ENCODE measurements at places on chromosomes 6 and 20. TPM values are rescaled to one million over a fixed set of nuclear protein-coding genes. Genes with fewer than 3 reads are reported as not detected.

OTOR gene
- not detected for total RNA-seq

LIME1 gene
- total RNA-seq: 172 TPM

MLN gene
- total RNA-seq: not detected

GRCh38 chr6:159966339-159966738 lies 2.5 kb upstream of the IGF2R start:
- H3K27ac ChIP-seq: no peak overlapping the region
- H3K36me3 ChIP-seq: no peaks in the 10 kb centered on the region
- peaks cover 15% of the 10 kb centered on the region for H3K4me1 ChIP-seq
- no peak overlapping the region for H3K4me3 ChIP-seq
- H3K27me3 ChIP-seq: no peaks in the 10 kb centered on the region
- DNase-seq: no peak

DNA sequence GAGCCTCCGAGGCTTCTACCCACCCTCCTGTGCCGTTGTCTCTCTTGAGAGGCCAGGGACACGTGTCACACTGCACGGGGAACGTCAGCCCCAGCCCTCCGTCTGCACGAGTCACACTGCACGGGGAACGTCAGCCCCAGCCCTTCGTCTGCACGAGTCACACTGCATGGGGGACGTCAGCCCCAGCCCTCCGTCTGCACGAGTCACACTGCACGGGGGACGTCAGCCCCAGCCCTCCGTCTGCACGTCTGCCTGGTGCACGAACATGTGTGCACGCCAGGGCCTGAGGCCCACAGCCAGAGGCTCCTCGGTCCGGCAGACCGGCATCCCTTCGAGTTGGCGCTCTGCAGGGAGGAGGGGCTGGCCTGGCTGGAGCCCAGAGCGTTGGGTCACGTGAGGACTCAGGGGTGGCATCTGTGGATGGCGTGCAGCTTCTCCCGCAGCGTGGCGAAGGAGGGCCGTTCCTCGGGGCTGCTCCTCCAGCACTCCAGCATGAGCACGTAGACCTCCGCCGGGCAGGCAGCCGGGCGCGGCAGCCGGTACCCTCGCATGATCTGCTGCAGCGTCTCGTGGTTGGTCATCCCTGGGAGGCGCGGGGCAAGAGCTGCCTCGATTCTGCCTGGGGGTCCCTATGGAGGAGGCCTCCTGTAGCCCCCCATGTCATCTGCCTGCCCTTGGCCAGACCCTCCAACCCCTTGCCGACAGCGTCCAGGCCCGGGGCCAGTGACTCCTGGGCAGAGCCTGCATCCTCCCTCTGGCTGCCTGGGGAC lies 3.4 kb upstream of the PTK6 start:
- peaks cover 7% of the 10 kb centered on the region for H3K4me1 ChIP-seq
- no peak for DNase-seq
- H3K27me3 ChIP-seq: no peaks in the 10 kb centered on the region

DNA sequence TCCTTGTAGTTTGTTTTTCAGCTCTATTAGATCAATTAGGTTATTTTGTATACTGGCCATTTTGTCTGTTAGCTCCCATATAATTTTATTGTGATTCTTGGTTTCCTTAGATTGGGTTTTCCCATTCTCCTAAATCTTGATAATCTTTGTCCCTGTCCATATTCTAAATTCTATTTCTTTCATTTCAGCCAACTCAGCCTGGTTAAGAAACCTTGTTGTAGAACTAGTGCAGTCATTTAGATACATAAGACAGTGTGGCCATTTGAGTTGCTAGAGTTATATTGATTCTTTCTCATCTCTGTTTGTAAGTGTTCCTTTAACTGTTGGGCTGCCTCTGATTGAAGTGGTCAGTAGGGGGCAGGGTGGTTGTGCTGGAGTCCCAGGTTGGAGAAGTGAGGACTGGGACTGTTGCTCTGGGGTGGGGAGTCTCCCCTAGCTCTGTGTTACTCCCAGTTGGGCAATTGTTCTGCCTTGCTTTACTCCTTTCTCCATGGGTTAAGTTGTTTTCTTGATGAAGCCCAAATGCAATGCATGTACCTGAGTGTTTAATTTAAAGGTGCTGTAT lies 98.8 kb upstream of the NRN1 start:
- no peaks in the 10 kb centered on the region for H3K27me3 ChIP-seq
- no peaks in the 10 kb centered on the region for H3K4me1 ChIP-seq
- H3K36me3 ChIP-seq: no peaks in the 10 kb centered on the region

UBE3D gene
- total RNA-seq: 9.3 TPM

UTRN gene
- total RNA-seq: 247 TPM

RNF182 gene
- 0.18 TPM for total RNA-seq

- no peak for DNase-seq
- H3K27ac ChIP-seq: no peak overlapping the region
- no peaks in the 10 kb centered on the region for H3K27me3 ChIP-seq
Measured at GRCh38 chr6:140063021-140063399, 688.6 kb upstream of the CITED2 start.

DNA sequence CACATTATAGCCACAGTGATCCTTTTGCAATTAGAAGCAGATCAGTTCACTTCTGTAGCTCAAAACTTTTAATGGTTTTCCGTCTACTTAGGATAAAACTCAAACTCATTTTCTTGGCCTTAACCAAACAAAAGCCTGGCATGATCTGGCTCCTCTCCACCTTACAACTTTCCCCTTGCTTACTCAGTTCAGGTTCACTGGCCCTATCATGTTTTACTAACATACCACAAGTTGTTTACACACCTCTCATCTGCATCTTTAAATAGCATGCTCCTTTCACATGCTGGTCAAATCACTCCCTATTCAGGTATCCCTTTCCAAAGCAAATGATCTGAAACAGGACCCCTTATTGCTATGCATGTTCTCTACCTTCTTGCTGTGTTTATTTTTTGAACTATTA lies 191.4 kb upstream of the FAM83B start:
- no peaks in the 10 kb centered on the region for H3K4me1 ChIP-seq
- DNase-seq: no peak
- no peaks in the 10 kb centered on the region for H3K36me3 ChIP-seq
- no peak overlapping the region for H3K4me3 ChIP-seq
- no peak overlapping the region for H3K27ac ChIP-seq
- H3K27me3 ChIP-seq: no peaks in the 10 kb centered on the region

- H3K4me1 ChIP-seq: no peaks in the 10 kb centered on the region
- DNase-seq: no peak
- H3K36me3 ChIP-seq: no peaks in the 10 kb centered on the region
- H3K4me3 ChIP-seq: no peak overlapping the region
Measured at GRCh38 chr6:80477591-80477990, 371.1 kb downstream of the BCKDHB start.

DNA sequence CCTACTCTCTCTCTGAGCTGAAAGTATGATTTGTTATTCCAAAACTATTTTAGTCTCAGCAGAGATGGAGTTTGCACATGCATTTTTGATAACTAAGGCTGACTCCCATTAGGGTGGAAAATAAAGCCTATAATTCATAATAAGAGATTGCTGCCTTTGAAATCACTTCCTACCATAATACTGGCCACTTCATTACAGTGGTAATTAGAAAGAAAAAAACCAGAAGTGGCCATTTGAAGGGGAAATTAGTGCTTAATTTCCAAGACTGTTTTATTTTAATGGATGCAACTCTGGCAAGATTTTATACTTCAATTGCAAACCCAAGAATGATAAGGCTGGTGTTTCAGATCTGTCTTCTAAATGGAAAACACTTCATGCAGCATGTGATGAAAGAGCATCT lies 43.4 kb downstream of the SLC35B3 start:
- no peak for DNase-seq
- H3K4me3 ChIP-seq: no peak overlapping the region
- H3K4me1 ChIP-seq: no peaks in the 10 kb centered on the region
- no peak overlapping the region for H3K27ac ChIP-seq

- H3K4me1 ChIP-seq: peaks cover 6% of the 10 kb centered on the region
- H3K4me3 ChIP-seq: no peak overlapping the region
- H3K27me3 ChIP-seq: no peaks in the 10 kb centered on the region
- H3K27ac ChIP-seq: no peak overlapping the region
- DNase-seq: no peak
Measured at GRCh38 chr6:38634518-38634917, 5.2 kb downstream of the BTBD9 start.

SRC gene
- 1.9 TPM for total RNA-seq

- peaks cover 13% of the 10 kb centered on the region for H3K4me1 ChIP-seq
- peaks cover 28% of the 10 kb centered on the region for H3K36me3 ChIP-seq
- no peak overlapping the region for H3K4me3 ChIP-seq
- no peak for DNase-seq
- H3K27me3 ChIP-seq: no peaks in the 10 kb centered on the region
Measured at GRCh38 chr6:166928644-166929541, 27.5 kb downstream of the RNASET2 start.

DNA sequence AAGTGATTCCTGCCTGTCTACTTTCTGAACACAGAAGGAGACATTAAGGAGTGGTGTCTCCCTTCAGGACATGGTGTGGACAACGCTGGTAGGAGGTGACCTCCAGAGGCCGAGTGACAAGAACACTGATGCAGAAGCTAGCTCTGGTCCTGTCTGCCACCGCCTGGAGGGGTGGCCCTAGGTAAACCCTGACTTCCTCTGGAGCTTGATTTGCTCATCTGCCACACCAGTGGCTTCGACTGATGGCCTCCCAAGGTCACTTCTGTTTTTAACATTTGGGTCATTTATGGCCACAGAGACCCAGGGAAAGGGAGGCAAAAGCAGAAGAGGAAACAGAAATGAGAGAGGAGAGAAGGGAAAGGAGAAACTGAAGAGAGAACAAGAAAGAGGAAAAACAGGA lies 49.4 kb upstream of the SLC22A23 start:
- no peaks in the 10 kb centered on the region for H3K36me3 ChIP-seq
- no peak for DNase-seq
- H3K27ac ChIP-seq: no peak overlapping the region

DNA sequence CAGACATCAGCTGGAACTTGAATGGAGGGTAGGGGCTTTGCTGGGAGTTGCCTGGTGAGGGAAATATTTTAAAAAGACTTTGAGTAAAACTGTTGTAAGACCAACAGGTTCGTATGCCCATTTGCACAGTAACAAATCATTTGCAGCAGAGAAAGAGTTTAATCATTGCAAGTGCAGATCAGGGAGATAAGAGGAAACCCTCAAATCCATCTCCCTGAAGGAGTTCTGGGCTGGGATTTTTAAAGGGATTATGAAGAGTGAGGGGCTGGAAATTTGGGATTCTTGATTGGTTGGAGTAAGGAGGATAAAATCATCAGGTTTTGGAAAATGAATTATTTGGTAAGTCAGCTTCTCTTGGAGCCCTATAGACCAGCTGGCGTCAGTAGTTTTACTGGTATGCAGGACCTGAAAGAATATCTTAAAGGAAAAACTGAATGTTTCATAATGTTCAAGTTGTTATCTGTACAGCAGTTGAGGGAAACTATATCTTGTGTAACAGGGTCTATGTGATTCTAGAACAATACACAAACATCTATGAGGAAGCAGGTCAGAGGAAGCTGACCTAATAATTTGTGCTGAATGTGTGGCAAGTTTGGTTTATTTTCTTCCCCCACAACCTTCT lies 295.5 kb downstream of the PLCB1 start:
- no peak overlapping the region for H3K27ac ChIP-seq
- H3K36me3 ChIP-seq: no peaks in the 10 kb centered on the region
- no peak for DNase-seq
- no peaks in the 10 kb centered on the region for H3K4me1 ChIP-seq
- H3K27me3 ChIP-seq: no peaks in the 10 kb centered on the region

DNA sequence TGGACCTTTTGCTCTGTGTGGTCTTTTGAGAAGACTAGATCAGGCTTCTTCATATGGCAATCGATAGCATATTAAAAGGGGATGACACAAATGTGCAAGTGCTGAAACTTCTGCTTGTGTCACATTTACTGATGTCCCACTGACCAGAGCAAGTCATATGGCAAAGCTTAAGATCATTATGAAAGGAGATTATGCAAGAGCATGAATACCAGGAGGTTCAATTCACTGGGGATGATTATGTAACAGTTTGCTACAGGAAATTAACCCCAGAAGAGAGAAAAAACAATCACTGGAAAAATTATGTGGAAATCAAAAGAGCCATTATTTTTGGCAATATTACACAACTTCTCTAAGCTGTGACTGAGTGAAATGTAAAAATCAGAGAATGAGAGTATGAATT lies 13.7 kb upstream of the PRDM13 start:
- peaks cover 5% of the 10 kb centered on the region for H3K4me1 ChIP-seq
- H3K4me3 ChIP-seq: no peak overlapping the region
- DNase-seq: no peak

DNA sequence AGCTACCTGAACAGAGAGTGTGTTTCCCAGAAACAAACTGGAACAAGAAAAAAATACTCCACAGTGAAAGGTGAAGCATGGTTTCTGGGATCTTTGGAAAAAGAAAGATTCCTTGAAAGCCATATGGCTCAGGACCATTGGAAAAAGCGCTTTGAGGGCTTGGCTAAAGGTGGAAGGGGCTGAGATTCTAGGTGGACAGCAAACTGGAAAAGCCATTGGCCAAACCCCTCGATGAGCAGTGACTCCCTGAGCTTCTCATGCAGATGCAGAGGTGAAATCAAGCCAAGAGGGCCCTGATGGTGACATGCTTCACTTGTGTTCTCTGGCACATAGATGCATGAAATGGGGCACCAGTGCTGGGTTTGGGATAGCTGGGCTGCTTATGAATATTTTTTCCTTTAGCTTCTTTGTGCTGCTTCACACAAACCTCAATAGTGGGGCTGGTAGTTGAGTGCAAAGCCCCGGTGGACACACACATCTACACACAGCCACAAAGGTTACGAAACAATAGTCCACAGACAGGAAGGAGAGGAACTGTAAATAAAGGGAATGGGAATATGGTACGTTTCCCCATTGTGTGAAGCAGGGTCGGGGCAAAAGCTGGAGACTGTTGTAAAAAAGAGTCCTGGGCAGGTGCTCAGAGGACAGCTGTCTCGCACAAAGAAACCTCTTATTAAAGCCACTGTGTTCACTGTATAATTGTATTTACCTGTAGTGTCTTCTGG lies 117.8 kb downstream of the FOXA2 start:
- no peak overlapping the region for H3K4me3 ChIP-seq
- no peaks in the 10 kb centered on the region for H3K4me1 ChIP-seq
- no peaks in the 10 kb centered on the region for H3K27me3 ChIP-seq
- DNase-seq: no peak
- no peak overlapping the region for H3K27ac ChIP-seq
- H3K36me3 ChIP-seq: no peaks in the 10 kb centered on the region

RING1 gene
- total RNA-seq: 37.7 TPM

RNF39 gene
- not detected for total RNA-seq

DNA sequence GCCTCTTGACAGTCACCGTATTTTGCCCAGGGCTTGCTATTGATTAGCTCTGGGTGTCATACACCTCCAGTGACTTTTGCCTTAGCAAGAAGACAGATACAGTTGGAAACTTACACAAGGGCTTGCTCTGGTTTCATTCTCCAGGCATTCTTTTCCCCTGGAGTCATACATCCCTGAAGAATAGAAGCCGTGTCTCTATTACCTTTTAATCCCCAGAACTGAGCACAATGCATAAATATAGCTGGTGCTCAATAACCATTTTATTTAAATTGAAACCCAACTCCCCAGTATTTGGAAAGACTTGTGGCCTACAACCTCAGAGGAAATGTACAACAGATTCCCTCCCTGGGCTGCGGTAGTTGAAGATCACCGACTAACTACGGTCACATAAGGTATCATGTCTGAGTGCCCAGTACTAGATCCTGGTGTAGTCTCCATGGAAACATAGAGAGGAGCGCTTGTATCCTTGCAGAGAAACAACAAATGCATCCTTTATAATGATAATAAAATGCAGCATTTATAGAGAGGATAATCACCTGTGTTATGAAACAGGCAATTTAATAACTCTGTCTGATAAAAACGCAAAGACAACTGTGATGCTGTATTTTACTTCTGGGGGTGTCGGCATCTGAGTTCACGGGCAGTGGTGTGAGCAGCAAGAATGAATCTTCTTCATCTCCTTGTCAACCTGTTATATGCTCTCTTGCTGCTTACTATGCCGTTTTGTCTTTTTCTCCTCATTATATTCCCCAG lies 401.2 kb upstream of the AGPAT4 start:
- DNase-seq: no peak
- H3K27ac ChIP-seq: no peak overlapping the region
- no peak overlapping the region for H3K4me3 ChIP-seq
- H3K36me3 ChIP-seq: no peaks in the 10 kb centered on the region
- no peaks in the 10 kb centered on the region for H3K4me1 ChIP-seq
